ENCODE measurements at places on chromosomes 6 and 20.

DNA sequence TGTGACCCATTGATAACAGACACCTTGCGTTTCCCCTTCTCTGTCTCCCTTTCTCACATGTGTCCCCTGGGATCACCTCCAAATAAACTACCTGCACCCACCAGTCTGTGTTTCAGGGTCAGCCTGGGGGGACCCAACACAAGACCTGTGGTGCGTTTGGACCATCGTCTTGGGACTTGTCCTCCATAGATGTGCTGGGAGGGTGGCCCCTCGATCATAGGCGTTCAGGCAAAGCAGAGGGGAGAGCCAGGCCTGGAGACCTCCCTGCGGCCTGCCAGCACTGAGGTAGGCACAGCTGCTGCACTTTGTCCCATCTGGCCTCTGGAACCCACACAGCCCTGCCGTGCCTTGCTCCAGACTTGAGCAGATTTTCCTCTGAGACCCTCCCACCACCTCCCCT lies 18.1 kb downstream of the CST9 start:
- no peak for DNase-seq

- DNase-seq: no peak
Observed at GRCh38 chr20:52433326-52434040, 241.9 kb upstream of the ZFP64 start.

GRCh38 chr6:53431704-53432103 lies 83.0 kb upstream of the ELOVL5 start:
- no peak for DNase-seq

DNA sequence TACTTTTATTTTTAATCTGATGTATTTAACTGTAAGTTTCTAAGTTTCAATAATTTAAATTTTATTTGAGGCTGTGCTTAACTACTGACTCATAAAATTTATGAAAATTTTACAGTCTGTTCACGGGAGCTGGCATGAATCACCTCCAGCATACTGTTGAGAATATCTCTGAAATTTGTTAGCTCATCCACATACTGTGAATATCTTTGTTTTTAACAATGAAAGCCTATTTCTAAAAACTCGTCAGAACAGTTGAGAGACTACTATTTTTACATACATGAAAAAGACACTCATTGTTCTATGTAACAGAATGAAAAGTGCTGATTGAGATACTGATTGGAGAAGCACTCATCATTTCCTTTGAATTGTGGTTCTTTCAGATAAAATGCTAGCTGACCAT lies 749.3 kb downstream of the TENT5A start:
- DNase-seq: no peak

DNA sequence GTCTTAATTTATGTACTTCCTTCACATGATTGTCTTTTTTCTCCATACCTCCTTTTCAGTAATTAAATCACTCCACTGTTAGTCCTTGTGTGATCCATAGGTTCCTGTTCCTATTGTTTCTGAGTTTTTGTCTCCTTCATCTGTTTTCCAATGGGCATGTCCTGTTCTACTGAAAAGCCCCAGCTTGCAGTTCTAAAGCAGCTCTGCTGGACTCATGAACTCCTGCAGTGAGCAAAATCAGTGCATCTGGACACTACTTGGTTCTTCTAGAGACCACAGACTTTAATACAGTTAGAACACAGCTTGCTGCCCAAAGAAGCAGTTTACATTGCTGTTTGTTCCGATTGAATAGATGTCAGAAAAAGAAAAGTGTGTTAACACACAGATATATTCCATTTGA lies 593.3 kb upstream of the HS3ST5 start:
- no peak for DNase-seq

DNA sequence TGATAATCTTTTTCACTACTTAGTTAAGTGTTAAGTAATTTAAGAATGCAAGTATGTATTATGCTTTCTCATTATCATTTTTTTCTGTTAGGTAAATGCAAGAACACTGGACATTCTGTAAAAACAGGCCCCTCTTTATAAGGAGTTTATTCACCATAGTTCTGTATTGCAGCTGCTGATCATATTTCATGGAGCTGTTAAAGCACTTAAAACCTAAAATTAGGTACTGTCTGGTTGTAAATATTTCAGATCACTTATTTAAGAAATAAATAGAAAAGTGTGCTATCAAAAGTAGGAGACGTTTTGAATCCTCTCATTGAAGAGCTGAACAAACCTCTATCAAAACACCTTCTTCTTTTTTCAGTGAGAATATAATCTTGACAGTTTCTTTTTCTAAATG lies 3.9 kb downstream of the EYA4 start:
- DNase-seq: no peak

- peak; percentile 71 for DNase-seq
Observed at GRCh38 chr20:1802385-1803060, 92.7 kb upstream of the SIRPA start.

DNA sequence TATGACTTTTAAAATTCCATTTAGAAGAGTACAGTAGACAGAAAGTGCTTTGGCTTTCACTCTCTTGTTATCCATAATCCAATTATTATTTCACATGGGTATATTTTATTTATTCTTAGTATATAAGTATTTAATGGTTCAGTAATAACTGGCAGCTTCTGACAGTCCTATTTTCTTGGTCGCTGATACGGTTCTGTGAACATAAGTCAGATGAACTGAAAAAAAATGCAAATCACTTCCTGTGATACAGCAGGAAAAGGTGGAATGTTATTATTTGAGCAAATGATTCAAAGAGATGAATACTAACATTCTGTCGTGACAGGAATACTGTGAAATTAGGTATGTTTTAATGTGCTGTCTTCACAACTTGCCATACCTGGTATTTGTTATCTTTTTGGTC lies 132.3 kb downstream of the ARHGAP18 start:
- no peak for DNase-seq

DNA sequence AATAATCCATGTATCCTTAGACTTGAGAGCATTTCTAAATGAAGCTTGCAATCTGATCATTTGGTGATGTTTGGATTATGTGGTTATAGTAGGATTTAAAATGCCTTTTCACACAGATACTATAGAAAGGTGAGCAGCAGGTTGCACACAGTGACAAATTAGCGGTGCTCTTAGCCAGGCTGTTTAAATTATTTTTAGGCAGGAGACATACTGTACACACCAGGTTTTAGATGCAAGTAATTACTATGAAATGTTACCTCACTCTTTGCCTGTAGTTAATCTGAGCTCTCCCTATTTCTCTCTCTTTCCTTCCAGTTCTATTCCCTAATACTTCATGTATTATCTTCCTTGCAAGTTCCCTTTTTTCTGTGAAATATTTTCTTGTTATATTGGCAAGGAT lies 191.7 kb downstream of the RIMS1 start:
- no peak for DNase-seq

DNA sequence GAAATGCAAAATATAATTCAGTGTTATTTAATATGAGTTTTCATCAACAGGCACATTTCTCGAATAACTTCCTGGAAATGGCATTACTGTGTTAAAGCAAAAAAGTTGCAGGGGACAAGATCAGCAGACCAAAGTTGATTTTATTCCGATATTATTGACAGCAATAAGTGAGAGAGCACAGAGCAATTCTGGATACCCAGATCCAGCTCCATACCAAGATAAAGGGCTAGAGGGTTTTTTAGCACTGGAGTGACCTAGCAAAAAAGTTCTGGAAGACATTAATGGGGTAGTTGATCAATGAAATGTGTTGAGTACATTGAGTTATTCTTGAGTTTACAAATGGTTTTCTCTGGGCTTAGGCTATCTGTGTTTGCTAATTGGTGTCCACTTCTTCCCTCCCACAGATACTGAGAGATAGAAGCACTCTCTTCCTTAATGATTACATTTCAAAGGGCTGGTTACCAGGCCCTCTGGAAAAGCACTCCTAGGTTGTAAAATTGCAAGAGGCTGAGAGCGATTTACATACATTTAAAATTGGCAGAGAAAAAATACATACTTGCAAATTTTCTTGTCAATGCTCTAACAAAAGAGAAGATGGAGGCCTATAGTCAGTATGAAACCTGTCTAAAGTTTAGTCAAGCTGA lies 47.0 kb upstream of the MANEA start:
- no peak for DNase-seq

DNA sequence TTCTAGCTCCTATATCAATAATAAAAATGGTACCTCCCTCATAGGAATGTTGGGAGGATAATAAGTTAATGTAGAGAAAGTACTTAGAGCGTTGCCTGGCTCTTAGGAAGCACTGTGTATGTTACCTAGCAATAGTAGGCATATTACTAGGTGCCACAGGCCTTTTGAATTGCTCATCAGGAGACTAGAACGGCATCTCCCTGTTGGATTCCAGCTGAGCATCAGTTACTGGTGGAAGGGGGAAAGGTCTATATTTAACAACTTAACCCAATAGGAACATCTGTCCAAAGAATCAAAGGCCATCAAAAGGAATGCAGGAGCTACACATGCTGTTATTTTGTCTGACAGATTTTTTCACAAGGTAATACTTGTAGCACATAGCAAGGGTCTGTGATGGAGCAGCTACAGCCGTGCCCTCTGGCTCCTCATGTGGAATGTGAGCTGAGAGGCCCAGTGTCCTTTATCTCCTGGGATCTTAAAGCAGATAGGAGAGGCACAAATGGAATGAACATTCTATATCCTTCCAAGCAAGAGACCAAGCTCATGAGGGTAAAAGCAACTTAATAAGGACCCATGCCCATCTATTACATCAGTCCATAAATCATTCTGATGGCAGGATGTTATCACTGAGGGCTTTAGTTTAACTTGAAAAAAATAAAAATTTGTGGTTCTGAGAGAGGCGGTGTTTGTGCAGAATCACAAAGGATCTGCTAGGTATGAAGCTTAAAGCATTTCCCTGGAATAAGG lies 184.9 kb upstream of the LAMP5 start:
- no peak for DNase-seq

- DNase-seq: no peak
Observed at GRCh38 chr20:39886650-39887190, 802.3 kb downstream of the MAFB start.

GRCh38 chr20:5214826-5215225 lies 88.0 kb downstream of the CDS2 start:
- DNase-seq: no peak

DNA sequence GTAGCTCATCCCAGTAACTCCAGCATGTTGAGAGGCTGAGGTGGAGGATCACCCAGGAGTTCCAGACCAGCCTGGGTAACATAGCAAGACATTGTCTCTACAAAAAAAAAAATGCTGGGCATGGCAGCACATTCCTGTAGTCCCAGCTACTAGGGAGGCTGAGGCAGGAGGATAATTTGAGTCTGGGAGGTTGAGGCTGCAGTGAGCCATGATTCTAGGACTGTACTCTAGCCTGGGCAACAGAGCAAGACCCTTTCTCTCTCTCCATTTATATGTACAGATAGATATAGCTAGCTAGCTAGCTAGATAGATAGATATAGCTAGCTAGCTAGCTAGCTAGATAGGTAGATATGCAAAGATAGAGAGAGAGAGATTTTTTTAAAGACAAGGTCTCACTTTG lies 20.4 kb downstream of the ILRUN start:
- DNase-seq: no peak

DNA sequence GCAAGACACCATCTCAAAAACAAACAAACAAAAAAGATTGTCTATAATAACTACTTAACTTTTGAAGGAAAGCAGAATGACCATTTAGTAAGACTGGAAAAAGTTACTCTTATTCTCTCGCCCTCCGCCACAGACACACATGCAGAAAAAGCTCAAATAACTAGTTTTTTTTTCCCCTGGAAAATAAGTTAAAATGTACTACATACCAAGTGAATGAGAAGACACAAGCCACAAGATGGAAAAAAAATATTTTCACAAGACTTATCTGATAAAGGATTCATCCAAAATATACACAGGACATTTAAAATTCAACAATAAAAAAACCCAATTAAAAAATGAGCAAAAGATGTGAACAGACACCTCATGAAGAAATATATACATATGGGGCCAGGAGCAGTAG lies 31.9 kb downstream of the NUDT3 start:
- DNase-seq: no peak

DNA sequence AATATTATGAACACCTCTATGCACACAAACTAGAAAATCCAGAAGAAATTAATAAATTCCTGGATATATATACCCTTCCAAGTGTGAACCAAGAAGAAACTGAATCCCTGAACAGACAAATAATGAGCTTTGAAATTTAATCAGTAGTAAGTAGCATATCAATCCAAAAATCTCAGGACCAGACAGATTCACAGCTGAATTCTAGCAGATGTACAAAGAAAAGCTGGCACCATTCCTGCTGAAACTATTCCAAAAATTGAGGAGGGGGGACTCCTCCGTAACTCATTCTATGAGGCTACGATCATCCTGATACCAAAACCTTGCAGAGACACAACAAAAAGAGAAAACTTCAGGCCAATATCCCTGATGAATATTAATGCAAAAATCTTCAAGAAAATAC lies 67.0 kb upstream of the PDE7B start:
- no peak for DNase-seq

GRCh38 chr6:27889628-27890444 lies 22.4 kb downstream of the OR2B2 start:
- DNase-seq: no peak

GRCh38 chr6:146544616-146545182 lies 1.1 kb downstream of the RAB32 start:
- DNase-seq: no peak

- DNase-seq: no peak
Observed at GRCh38 chr6:259901-260508, 32.3 kb upstream of the DUSP22 start.

- no peak for DNase-seq
Observed at GRCh38 chr6:132872923-132873322, 58.6 kb downstream of the RPS12 start.

GRCh38 chr6:57108691-57109090 lies 18.7 kb downstream of the ZNF451 start:
- no peak for DNase-seq

DNA sequence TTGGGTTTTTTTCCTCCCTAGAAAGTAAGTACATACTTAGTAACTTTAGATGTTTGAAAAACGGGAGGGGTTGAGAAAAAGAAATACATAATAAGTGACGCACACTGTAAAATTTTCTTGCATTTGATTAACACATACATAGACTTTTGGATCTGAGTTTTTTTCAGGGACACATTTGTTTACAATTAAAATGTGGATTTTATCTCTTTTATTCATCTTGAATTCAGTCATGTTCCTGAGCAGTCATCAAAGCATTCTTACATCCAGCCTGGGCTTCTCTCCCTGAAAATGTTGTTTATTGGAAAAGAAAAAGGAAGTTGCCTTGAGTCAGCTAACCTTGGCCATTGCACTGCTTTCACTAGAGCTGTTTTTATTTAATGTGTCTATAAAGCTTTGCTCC lies 8.7 kb upstream of the RPP40 start:
- DNase-seq: no peak

DNA sequence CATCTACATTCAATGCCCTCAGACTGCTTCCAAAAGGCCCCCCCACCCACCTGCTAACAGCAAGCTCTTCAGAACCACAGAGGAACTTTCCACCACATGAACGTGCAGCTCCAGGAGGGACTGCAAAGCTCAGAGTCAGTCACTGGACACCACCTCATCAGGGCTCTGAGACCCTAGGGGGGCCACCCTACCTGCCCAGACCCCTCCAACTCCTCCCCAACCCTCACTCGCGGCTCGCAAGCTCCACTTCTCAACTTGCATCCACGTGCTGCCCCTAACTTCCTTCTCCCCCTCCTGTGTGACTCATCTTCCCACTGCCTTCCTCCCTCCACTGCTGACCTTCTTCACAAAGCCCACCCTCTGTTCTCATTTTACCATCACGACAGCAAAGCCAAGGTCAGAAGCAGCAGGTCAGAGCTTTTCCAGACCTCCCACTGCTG lies 6.5 kb downstream of the MBOAT1 start:
- peak; percentile 22 for DNase-seq

GRCh38 chr20:4812641-4813075 lies 90.9 kb downstream of the PRND start:
- peak; percentile 39 for DNase-seq

GRCh38 chr20:13148961-13149360 lies 72.1 kb upstream of the ISM1 start:
- DNase-seq: no peak

Data from CD4-positive, alpha-beta T cell treated with Interleukin-1 beta for 1 hour (primary cell).